ENCODE measurements at places on chromosomes 2 and 18.

- DNase-seq: no peak
These were observed 47.1 kb downstream of the CTDP1 start for GRCh38 chr18:79726721-79727120.

DNA sequence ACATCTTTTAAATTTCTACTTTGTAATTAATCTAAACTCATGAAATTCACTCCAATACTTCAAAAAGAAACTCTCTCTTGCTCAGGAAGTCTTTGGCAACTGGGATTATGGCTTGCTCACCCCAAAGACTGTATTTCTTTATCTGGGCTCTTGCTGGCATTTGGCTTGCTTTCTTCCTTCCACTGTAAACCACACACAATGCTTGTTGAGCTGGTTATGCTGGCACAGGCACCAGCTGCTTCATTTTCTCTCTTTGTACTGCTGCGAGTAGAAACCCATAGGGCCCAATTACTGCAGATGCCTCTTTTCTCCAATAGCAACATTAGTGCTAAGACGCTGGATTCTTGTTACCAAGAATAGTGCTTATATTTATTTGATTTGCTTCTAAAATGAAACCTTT lies 51.4 kb downstream of the SLC38A11 start:
- no peak for DNase-seq

- DNase-seq: no peak
These were observed 274.3 kb upstream of the TRIB2 start for GRCh38 chr2:12442476-12442847.

DNA sequence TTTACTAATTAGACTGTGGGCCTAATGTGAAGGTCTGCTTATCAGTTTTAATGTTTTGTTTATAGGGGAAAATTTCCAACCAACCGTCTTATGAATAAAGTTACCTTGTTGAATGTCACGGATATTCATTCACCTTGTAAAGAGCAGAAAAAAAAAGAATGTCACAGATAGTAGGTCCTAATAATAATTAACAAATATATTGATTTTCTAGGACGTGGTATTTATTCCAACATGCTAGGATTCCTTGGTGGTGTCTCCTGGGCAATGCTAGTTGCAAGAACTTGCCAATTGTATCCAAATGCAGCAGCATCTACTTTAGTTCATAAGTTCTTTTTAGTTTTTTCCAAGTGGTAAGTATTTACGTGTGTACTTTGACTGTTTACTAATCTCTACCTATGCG lies 23.4 kb downstream of the PAPOLG start:
- no peak for DNase-seq

GRCh38 chr2:208017721-208018120 lies 7.6 kb downstream of the PLEKHM3 start:
- peak; percentile 78 for DNase-seq

DNA sequence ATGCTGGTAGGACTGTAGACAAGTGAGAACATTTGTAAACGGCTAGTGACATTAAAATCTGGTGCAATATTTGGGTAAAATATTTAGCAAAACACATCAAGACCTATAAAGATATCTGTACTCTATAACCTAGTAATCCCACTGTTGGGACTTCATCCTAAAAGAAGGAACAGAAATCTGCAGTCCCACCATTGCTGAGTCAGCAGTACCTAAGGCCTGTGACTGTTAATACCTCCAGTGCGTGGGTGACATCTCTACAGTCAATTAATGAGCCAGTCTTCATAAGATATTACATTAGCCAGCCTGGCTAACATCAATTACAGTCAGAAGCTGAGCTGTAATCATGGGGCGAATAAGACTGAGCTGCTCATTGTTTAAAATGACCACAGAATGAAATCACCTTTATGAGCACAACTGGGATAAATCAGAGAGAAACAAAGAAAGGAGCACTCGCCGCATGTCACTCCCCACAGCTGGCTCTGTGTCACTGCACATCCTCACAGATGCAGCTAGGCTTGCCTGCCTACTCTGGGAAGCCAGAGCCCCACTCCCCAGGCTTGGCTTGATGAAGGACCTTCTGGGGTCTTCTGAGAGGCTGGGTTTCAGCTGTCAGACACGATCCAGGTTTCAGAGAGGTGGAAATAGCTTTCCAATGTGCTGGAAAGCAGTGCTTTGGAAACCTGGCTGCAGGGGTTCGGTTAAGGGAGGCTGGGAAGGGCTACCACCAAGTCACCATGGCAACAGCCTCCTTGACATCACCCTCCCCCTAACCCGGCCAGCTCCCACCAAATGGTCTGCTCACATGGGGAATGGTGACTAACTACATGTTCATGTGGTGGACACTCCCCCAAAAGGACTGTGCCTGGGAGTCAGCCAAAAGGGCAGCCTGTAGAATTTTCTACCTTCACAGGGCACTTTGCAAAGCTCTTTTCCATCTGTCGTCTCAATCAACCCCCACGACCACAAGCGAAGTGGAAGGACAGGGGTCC lies 145.0 kb downstream of the ZBTB7C start:
- no peak for DNase-seq

DNA sequence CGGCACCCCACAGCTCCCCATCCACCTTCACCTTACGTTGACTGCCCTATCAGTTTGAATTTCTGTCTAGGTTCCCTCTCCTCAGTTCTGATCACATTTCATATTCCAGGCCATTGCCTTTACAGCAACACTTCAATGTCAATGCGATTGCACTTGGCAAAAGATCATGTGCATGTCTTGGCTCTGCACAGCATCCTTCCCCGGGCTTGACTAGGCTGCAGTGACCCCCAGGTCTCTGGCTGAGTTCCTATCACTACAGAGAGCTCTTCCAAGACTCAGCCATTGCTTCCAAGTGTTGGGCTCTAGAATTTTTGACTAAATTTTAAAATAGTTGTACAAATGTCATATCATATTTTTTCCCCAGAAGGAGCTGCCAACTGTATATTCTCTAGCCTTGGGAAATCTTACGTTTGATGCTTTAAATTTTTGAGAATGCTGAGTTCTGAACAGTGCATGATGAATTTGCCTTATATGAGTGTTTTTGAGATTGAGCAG lies 103.8 kb upstream of the NEDD4L start:
- DNase-seq: no peak

DNA sequence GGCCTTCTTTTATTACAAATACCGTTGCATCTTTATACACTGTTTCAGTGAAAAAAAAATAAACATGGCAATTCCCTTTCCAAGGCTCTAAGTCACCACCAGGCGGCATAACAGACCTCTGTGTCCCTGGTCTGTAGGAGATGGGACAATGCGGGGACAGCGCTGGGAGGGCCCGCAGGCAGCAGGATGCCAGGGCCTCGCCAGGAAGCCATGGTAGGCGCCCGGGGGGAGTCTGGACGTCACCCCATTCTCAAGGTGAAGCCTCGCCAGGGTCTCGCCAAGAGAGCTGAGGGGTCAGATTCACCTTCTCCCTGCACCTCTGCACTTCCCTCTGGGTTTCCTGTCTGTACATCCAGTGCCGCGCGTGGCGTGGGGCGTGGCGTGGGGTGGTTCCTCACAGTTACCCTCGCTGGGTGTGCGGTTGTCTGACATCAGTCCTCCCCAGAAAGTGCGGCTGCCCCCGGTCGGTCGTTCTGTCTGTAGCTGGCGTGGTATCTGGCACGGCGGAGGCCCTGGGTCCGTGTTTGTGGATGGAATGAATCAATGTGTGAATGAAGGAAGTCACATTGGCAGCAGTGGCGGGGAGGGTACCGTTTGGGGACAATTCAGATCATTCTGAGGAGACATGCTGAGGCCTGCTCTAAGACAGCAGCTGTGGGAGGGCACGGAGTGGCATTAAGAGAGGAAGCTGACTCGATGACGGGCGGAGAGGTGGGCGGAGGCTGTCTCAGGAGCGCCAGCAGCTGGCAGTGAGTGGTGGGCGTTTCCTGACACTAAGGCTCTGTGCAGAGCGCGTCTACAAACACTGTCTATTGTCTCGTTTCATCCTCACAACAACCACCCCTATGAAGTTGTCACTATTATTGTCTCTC lies 46.0 kb downstream of the LRRFIP1 start:
- DNase-seq: peak; percentile 68

- no peak for DNase-seq
These were observed 955 bp upstream of the BBS5 start for GRCh38 chr2:169478339-169478738.

GRCh38 chr2:235674146-235674545 lies 180.3 kb downstream of the AGAP1 start:
- DNase-seq: no peak

GRCh38 chr2:64092502-64092901 lies 51.7 kb downstream of the PELI1 start:
- no peak for DNase-seq

GRCh38 chr2:55051026-55051866 lies 995 bp upstream of the RTN4 start:
- DNase-seq: peak; percentile 62

DNA sequence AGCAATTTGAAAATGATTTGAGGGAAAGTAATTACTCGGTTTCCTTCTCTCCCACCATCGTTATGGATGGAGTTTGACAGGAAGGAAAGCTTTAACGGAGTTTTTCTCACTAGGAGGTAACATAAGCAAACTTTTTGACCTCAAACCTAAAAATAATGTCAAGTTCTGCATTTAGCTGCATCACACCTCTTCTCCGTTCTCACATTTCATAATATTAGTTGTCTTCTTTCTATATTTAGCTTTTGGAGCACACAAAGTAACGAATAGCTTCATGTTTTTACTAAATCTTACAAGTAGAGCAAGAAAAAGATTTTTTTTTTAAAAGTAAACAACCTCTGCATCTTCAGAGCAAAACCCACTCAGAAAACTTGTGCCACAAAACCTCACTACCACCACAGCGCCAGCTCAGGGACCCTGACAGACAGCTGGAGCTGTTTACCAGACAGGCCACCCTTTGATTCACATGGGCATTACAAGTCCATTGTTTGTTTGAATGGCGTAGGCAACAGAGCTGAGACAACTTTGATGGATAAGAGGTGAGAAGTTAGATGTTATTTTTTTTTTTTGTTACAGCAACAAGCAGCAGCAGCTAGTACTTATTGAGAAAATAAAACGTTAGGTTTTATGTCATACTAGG lies 21.9 kb upstream of the ICOS start:
- peak; percentile 42 for DNase-seq
